ENCODE measurements at places on chromosomes 5 and 9.

DNA sequence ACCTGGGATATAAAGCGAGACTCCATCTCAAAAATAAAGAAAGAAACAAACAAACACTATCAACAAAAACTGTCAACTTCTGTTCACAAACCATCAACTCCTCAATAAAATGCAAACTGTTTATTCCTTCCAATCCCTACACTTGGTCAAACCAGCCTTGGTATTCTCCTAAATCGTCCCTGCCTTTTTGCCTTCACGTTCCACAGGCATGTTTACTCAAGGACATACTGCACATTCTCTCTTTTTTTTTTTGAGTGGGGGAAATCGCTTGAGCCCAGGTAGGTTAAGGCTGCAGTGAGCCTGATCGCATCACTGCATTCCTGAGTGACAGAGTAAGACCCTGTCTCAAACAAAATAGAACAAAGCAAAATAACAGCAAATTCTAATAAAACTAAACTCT, 13.0 kb downstream of the UBAP2 start:
- no peak for DNase-seq

GRCh38 chr5:125134216-125135081, 388.0 kb upstream of the ZNF608 start:
- DNase-seq = no peak

DNA sequence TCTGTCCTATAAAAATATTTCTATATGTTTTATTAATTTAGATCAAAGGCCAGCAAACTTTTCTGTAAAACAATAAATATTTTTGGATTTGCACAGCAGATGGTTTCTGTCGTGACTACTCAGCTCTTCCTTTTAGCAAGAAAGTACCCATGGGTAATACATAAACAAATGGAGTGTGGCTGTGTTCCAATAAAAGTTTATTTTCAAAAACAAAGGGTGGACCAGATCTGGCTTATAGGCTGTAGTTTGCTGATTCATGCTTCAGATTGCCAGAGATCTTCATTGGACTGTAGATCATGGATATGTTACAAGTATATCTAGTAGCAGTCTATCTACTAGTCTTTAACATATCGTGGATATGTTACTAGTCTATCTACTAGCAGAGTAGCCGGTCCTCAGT, 590.5 kb downstream of the CSNK1G3 start:
- no peak for DNase-seq

- no peak for DNase-seq
These were observed 26.6 kb upstream of the OR2K2 start for GRCh38 chr9:111356481-111357244.

GRCh38 chr9:68844631-68845612, 139.9 kb downstream of the PIP5K1B start:
- DNase-seq = no peak

- no peak for DNase-seq
These were observed 117.2 kb downstream of the INVS start for GRCh38 chr9:100216178-100216787.

DNA sequence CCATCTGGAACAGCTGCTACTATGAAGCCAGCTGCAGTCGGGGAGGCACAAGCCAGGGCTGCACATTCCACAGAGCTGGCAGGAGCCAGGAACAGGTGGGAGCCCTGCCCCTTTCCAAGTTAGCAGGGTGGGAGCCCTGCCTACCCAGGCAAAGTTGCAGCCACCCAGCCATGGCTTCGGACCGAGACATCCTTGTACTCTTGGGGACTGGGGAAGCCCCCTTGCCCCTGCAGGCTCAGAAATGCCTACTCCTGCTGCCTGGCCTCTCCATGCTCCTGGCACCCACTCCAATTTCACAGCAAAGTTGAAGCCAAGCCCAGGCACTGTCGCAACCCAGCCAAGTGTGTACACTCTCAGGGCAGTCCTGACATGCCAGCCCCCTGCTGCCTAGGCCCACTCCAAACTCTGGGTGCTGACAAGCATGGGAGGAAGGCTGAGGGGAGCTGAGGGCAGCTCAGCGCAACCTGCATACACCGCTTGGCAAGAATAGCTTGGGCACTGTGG, 165.1 kb downstream of the RNF180 start:
- no peak for DNase-seq

- DNase-seq = no peak
These were observed 89.2 kb downstream of the HMCN2 start for GRCh38 chr9:130354806-130355205.

GRCh38 chr9:119722384-119722783, 353.1 kb upstream of the BRINP1 start:
- DNase-seq = no peak

Measured in stimulated activated CD8-positive, alpha-beta memory T cell treated with anti-CD3 and anti-CD28 coated beads, Interleukin-7, amount 100 ng/mL, for 1 hour (primary cell).